ENCODE measurements at places on chromosomes 5 and 9.

GRCh38 chr5:33712664-33713063, 179.1 kb downstream of the ADAMTS12 start:
- no peak for DNase-seq

DNA sequence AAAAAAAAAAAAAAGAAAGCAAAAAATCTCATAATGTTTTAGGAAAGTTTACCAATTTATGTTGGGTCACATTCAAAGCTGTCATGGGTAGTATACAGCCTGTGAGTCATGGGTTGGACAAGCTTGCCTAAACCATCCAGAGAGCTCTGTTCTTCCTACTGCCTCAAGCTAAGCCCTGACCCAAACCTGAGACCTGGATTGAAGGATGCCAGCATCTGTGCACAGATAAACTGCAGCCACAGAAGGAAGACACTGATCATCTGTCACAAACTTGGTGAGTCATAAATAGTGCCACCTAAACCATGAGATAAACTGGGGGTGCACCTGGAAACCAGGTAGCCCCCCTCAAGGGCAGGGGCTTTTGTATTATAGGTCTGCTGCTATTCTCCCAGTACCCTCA, 31.0 kb downstream of the CSF2 start:
- no peak for DNase-seq

GRCh38 chr5:171749365-171749764, 36.3 kb upstream of the SMIM23 start:
- no peak for DNase-seq

- DNase-seq: no peak
Observed at GRCh38 chr9:125538092-125538473, 168.9 kb downstream of the MAPKAP1 start.

GRCh38 chr5:111810112-111810511, 53.1 kb upstream of the NREP start:
- no peak for DNase-seq
